ENCODE measurements at places on chromosomes 6 and 20. TPM values are rescaled to one million over a fixed set of nuclear protein-coding genes. Genes with fewer than 3 reads are reported as not detected.

DNA sequence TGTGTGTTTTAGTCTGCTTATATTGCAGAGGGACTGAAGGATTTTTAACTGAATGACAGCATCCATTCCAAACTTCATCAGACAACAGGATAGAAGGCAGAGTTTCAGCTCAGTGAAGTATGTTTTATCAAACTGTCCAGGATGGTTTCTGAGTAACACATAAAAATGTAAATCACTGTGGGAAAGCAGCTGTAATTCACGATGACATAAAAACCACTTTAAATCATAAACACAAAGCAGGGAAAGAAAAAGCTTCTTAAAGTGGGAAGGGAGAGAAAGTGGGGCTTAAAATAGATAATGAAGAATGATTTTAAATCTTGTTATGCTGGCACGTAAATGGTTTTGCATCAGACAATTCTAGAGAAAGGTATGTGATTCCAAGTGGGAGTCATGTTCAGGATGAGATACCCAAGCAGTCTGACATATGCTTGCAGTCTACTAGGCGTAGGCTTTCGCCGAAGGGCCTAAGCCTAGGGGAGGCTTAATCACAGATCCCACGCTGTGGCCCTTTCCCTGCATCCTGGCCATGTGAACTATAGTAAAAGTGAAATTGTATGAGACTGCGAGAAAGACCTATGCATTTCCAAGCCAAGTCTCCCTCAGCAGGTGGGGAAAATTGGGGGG, 610.6 kb downstream of the PRKN start:
- H3K4me3 ChIP-seq = no peak overlapping the region
- no peaks in the 10 kb centered on the region for H3K27me3 ChIP-seq
- H3K27ac ChIP-seq = no peak overlapping the region
- no peaks in the 10 kb centered on the region for H3K36me3 ChIP-seq
- no peak for DNase-seq

DNA sequence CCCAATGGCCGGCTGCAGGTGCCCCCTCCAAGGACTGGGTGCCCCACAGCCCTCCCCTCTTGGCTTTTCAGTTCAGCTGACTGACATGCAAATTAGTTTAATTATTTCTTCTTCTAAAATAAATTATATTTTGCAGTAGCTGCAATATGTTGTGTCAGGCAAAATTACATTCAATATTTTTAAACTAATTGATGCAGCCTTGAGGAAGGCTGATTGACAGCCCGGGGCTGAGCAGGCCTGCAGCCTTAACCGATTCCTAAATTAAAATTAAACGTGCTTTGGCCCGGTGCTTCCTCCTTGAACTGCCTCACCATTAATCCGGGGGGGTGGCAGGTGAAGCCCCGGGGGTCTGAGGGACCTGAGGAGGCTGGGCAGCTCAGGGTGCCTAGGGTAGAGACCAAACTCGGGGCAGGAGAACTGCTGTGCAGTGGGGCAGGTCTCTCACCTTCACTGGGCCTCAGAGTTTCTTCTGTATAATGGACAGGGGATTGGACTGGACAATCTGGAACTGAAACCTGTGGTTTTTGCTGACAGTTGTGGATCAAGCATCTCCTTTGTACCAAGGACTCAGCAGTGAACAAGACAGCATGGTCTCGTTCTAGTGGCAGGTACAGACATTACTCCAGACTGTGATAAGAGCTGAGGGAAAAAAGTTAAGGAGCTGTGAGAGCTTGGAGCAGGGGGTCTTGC, 72.5 kb downstream of the CD40 start:
- H3K4me1 ChIP-seq = peaks cover 20% of the 10 kb centered on the region
- no peak for DNase-seq
- no peaks in the 10 kb centered on the region for H3K27me3 ChIP-seq
- H3K36me3 ChIP-seq = no peaks in the 10 kb centered on the region

- H3K36me3 ChIP-seq = peaks cover 32% of the 10 kb centered on the region
- H3K4me3 ChIP-seq = no peak overlapping the region
- no peak for DNase-seq
These were observed 75.0 kb downstream of the FKBP5 start for GRCh38 chr6:35613762-35614161.

GRCh38 chr20:18728165-18728869, 85.3 kb upstream of the SCP2D1 start:
- peak overlapping the region; percentile 31 for H3K4me3 ChIP-seq
- H3K27me3 ChIP-seq = no peaks in the 10 kb centered on the region
- DNase-seq = peak; percentile 82
- H3K36me3 ChIP-seq = no peaks in the 10 kb centered on the region
- H3K27ac ChIP-seq = no peak overlapping the region

DNA sequence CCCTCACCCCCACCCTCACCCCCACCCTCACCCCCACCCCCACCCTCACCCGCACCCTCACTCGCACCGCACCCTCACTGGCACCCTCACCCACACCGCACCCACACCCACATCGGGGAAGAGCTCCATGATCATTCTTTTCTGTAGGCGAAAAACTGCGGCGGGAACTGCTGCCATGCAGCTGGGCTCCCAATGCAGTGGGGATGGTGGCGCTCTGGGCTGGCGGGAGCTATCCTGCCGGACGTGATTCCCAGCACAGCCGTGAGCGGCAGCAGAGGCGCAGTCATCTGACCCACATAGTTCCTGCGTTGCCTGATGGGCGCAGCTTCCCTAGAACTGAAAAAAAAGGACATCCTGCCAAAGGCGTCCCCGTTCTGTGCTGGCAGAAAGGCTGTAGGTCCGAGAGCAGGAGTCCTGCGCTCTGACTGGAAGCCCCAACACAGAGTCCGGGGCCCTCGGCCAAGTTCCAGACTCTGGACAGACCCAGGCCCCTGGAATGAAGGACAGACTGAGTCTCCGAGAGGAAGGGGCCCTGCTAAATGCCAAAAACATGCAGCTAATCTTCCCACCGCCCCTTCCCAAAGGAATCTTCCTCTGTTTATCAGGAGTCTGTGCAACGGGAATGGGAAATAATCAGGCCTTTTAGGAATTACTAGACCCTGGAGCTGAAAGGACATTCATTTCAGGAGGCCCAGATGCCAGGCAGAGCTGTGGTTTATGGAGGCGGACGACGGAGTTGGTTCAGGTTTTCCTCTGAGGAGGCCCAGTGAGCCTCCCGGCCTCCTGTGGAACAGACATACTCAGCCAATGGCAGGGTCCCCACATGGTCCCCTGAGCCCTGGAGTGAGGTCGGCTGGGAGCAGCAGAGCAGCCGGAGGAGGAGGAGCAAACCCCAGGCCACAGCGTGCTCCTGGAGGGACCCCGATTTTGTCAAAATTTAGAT, 14.1 kb upstream of the TCFL5 start:
- no peak for DNase-seq
- H3K4me3 ChIP-seq = no peak overlapping the region
- no peaks in the 10 kb centered on the region for H3K36me3 ChIP-seq
- H3K4me1 ChIP-seq = peaks cover 5% of the 10 kb centered on the region

DNA sequence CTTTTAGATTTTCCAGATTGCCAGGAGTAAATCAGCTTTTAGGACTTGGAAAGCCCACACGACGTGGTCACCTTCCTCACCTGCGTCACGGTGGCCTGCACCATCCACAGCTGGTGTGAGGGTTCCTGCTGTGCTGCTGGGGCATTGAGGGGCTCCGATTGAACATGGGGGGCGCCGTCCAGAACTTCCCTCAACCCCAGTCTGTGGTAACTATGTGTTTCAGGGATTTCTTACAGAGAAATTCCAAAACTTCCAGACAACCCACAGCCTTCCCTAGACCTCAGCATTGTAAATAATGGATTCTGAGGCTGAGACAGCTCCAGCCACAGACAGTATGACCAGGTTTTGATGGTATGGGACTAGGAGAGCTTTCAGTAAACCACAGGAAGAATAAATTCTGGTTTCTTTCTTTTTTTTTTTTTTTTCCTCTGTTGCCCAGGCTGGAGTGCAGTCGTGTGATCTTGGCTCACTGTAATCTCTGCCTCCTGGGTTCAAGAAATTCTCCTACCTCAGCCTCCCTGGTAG, 46.7 kb upstream of the IRF4 start:
- no peak for DNase-seq
- H3K4me3 ChIP-seq = no peak overlapping the region
- H3K27me3 ChIP-seq = no peaks in the 10 kb centered on the region
- no peak overlapping the region for H3K27ac ChIP-seq
- H3K4me1 ChIP-seq = peaks cover 14% of the 10 kb centered on the region
- H3K36me3 ChIP-seq = no peaks in the 10 kb centered on the region

- no peak for DNase-seq
- H3K36me3 ChIP-seq = no peaks in the 10 kb centered on the region
- no peak overlapping the region for H3K27ac ChIP-seq
- no peaks in the 10 kb centered on the region for H3K4me1 ChIP-seq
- no peak overlapping the region for H3K4me3 ChIP-seq
These were observed 12.1 kb downstream of the PTCHD4 start for GRCh38 chr6:48098923-48099322.

- H3K27me3 ChIP-seq = no peaks in the 10 kb centered on the region
- DNase-seq = no peak
- H3K27ac ChIP-seq = no peak overlapping the region
- H3K4me1 ChIP-seq = no peaks in the 10 kb centered on the region
- no peak overlapping the region for H3K4me3 ChIP-seq
These were observed 12.0 kb upstream of the ADGRF5 start for GRCh38 chr6:46933751-46934150.

LYRM4 gene
- 22.6 TPM for total RNA-seq

DNA sequence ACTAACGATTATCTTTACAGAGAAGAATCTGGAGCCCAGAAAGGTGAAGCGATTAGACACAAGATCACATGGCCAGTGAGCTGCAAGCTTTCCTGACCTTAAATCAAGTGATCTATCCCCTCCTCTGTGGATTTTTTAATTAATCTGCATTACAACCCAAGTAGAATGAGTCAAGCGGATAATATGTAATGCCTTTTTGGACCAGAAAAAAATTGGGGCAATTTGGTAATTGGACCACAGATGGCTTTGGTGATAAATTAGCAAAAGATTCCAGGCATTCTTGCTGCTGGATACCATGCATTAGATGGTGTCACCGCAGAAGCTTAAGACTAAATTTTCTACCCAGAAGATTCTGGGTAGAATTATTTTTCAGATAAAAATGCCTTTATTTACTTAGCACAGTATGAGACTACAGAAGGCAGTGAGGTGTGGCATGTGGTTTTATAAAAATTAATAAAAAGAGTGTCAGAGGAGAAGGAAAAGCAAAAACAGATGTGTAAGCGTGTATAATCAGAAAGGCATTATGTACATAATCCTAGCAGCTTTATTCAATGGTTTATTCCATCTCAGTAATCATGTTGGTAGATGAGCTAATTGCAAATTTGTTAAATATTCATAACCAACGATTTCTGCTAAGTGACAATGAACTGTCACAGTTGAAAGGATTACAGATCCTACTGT, 53.9 kb upstream of the PCSK2 start:
- DNase-seq = no peak
- H3K27me3 ChIP-seq = no peaks in the 10 kb centered on the region
- no peaks in the 10 kb centered on the region for H3K36me3 ChIP-seq

DNA sequence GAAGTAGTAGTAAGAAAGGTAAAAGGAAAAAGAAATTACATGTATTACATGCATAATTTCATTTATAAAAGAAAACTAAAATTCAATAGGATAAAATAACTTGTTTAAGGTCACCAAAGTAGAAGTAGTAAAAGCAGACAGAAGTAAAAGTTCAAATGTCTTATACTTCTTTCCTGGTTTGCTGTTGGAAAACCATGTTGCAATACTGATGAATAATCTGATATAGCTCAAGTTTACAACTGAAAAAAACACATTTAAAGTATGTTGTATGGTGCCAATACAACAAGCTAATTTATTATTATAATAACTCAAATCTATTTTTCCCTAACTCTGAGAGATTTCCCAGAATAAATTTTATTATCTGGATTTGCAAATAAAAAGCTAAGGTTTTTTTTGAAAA, 78.3 kb downstream of the PHIP start:
- no peak for DNase-seq
- H3K4me1 ChIP-seq = no peaks in the 10 kb centered on the region
- H3K27me3 ChIP-seq = no peaks in the 10 kb centered on the region
- no peak overlapping the region for H3K4me3 ChIP-seq
- H3K36me3 ChIP-seq = peaks cover 93% of the 10 kb centered on the region

SRMS gene
- not detected for total RNA-seq

DNA sequence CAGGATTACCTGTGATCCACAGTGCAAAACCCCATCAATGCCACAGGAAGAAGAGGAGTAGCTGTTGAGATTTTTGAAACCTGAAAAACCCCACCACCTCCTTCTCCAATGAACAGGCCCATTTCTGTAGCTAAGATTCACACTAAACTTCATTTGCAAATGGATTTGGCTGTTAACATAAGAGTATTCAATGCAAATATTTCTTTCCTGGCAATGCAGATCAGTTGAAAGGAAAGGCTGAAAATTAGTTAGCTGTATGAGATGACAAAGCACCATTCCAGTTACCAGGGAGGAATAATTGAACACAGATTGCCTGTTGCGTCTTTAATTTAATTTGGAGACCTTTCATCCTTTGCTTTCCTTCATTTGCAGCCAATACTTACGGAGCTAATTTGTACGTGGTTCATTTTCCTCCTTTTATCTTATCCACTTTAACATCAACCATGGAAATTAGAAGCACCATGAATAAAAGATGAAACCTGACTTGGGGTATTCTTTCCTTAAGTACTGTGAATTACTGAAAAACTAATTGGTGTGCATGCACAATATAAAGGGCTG, 4.2 kb downstream of the B3GAT2 start:
- no peak overlapping the region for H3K4me3 ChIP-seq
- no peak for DNase-seq
- no peaks in the 10 kb centered on the region for H3K27me3 ChIP-seq
- no peak overlapping the region for H3K27ac ChIP-seq
- H3K4me1 ChIP-seq = 0 out of 2 replicates have a peak, but pooled peaks cover 3% of the 10 kb centered on the region

ZSCAN23 gene
- 3.3 TPM for total RNA-seq

- no peak overlapping the region for H3K27ac ChIP-seq
- no peaks in the 10 kb centered on the region for H3K27me3 ChIP-seq
- no peak for DNase-seq
- peaks cover 3% of the 10 kb centered on the region for H3K4me1 ChIP-seq
- no peaks in the 10 kb centered on the region for H3K36me3 ChIP-seq
These were observed 17.3 kb upstream of the CCDC167 start for GRCh38 chr6:37516920-37517405.

DEFB121 gene
- total RNA-seq = not detected

CDSN gene
- total RNA-seq = not detected

DNA sequence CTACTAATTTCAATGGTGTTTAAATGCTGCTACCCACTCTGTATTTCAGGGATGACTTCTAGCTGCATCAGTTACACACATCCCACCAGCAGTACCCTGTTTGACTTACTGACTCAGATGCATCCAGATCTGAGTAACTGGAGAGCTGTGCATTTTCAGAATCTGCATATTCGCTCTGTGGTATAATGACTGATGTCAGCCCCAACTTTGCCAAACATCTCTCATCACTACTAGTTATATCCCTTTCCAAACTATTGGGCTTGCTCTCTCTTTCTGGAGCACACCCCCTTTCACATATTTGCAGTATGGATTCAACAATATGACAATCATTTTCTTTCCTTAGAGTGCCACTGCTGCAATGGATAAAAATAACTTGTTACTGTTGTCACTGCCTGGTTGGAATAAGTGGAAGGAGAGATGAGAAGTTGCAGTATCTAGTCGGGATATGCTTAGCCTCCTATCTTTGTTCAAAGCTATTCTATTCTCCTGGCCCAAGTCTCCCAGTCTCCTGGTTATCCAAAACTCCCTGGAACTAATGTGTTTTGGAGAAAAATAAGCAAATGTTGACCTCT, 3.3 kb upstream of the RSPO3 start:
- H3K27me3 ChIP-seq = no peaks in the 10 kb centered on the region
- no peak overlapping the region for H3K4me3 ChIP-seq
- no peak overlapping the region for H3K27ac ChIP-seq
- no peak for DNase-seq
- H3K36me3 ChIP-seq = no peaks in the 10 kb centered on the region
- peaks cover 3% of the 10 kb centered on the region for H3K4me1 ChIP-seq

- no peak overlapping the region for H3K4me3 ChIP-seq
- no peaks in the 10 kb centered on the region for H3K27me3 ChIP-seq
- H3K27ac ChIP-seq = no peak overlapping the region
- H3K4me1 ChIP-seq = peaks cover 24% of the 10 kb centered on the region
- DNase-seq = peak; percentile 56
These were observed 2.9 kb upstream of the RAB22A start for GRCh38 chr20:58306421-58307261.
